ENCODE measurements at places on chromosomes 6 and 20.

DNA sequence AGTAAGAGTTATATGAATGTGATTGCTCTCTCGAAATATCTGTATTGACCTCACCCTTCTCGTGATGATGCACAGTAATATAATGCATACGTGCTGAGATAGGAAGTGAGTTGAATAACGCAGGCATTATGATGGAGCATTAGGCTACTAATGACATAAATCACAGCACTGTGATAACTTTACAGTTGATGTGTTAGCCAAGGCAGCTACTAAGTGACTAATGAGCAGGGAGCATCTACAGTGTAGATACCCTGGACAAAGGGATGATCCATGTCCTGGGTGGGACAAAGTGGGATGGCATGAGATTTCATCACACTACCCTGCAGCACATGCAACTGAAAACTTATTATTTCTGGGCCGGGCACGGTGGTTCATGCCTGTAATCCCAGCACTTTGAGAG, 68.4 kb downstream of the HDGFL1 start:
- DNase-seq = no peak

DNA sequence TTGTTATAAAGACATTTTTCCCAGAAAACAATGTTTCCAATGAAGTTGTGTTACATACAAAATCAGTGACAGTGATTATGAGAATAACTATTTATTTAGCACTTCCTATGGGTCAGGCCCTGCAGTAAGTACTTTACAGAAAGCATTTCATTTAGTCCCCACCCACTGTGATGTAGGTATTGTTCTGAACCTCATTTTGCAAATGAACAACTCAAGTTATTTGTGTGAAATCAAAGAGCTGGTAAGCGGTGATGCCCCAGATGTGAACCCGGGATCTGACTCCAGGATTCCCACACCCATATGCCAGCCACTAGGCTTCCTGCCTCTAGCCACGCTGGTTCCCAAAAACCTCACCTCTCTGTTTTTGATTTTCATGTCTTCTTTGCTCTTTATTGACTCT, 30.9 kb downstream of the FAXC start:
- DNase-seq = no peak

DNA sequence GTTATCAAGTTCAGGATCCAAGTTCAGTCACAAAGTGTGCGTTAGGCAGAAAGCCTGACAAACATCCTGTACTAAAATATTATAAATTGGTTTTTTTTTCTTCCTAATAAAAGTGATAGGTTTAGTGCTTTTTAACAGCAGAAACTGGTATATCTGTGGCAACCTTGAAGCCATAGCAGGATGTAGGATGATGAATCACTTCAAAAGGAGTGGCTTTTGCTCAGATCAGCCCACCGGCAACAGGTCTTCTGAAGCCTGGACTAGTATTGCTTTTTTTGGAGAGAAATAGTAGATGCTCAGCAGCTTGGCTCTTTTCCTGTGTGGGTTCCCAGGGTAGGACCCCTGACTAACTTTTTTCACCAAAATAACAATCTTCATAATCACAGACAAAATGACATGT, 190.8 kb downstream of the EPM2A start:
- no peak for DNase-seq

GRCh38 chr6:167540796-167541195, 215.9 kb downstream of the TTLL2 start:
- DNase-seq = no peak

GRCh38 chr6:109449795-109450673, 5.5 kb downstream of the MICAL1 start:
- DNase-seq = no peak

GRCh38 chr6:132341646-132342045, 59.6 kb downstream of the MOXD1 start:
- no peak for DNase-seq

- peak; percentile 31 for DNase-seq
These were observed 10.7 kb downstream of the ZBTB24 start for GRCh38 chr6:109472132-109472995.

DNA sequence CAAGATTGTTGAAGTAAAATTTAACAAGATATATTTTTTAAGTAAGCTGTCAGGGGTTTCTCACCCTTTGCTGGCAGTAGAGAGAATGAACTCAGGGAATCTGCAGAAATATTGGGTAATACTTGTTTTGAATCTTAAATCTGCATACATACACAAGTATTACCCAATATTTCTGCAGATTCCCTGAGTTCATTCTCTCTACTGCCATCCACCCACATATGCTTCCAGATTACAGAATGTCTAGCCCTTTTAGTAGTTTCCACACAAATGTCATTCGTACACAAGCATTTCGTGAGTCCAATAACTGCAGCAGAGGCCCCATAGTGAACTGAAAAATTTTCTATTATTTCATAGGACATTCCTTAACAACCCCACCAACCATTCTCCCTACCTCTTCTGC, 69.6 kb upstream of the TNFRSF21 start:
- no peak for DNase-seq

DNA sequence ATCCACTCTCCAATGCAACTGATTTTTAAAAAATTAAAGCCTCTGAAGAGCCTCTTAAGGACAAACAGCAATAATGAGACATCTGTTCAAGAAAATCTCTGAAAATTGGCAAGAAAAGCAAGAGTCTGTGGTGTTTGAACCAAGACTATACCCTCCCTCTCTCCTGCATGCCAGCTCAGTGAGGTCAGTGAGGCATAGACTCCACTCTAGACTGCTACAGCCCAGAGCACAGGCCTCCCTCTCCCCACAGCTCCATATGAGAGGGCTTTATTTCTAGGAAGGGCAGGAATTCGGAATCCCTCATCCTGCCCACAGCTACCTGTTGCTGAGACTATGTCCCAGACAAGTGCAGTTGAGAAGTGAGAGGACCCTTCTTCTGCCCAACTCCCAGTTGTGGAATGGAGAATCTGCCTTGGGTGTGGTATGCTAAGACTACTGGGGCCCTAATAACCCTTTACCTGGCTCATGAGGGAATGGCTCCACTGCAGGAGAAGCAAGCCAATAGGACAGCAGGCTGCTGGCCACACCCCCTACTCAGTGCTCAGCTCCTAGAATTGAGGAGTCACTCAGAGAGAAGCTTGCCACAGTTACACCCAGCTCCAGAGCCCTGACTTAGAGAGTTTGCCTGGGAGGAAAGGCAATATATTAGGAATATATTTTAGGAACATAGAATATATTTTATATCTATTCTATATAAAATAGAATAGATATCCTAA, 22.7 kb upstream of the HLA-DQA1 start:
- no peak for DNase-seq

DNA sequence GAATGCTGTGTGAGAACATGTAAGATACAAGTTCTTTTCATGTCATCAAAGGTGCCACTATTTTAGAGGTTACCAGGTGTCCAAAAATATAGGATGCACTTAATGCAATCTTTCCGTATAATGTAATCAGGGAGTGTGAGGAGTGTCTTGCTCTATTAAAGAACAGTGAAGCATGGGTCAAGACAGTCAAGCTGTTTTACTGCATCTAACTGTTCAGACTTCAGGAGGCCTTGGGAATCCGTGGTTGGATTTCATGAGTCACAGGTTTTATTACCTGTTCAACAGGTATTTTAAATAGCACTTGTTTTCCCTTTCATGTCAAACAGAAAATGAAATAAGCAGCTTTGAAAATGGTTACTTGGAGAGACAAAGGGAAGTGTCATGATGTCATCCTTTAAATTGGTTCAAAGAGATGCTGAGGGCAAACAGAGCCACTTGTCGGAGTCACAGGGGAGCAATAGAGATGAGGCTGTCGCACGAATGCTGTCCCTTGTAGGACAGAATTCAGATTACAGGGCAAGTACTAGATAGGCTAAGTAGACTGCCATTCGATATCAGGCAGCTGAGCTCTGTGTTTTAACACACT, 621.5 kb downstream of the QKI start:
- no peak for DNase-seq

GRCh38 chr20:10708351-10709185, 34.8 kb upstream of the JAG1 start:
- no peak for DNase-seq

DNA sequence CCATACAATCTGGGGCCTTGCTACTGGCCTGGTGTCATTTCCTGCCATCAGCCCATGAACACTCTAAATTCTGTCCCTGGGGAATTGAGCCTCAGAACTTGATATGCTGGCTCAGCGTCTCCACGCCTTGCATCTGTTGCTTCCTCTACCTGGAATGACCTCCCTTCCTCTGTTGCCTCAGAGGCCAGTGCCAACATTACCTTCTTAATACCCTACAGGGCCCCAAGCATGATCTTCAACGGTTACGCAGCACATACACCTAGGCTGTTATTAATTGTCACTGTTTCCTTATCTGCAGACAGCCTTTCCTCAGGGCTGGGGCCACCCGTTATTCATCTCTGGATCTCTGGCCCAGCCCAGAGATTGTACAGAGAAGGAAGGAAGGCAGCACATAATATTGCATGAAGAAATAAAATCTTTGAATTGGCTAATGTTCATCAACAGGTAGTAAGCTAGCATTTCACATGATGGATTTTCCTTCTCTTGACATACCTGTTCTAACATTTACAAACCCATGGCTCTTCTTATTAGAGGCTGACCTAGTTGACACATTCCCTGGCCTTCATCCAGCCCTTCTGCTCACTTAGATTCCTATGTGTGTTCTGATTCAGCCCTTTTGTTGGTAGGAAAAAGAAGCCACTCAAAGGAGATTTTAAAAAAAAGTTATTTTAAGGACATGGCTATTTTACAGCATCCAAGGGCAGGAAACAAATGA, 8.4 kb upstream of the RNF182 start:
- DNase-seq = no peak

Data from NCI-H2107 (cell line).